ENCODE measurements at places on chromosomes 5 and 9.

- no peak for DNase-seq
Observed at GRCh38 chr9:4689687-4690104, 10.3 kb downstream of the CDC37L1 start.

DNA sequence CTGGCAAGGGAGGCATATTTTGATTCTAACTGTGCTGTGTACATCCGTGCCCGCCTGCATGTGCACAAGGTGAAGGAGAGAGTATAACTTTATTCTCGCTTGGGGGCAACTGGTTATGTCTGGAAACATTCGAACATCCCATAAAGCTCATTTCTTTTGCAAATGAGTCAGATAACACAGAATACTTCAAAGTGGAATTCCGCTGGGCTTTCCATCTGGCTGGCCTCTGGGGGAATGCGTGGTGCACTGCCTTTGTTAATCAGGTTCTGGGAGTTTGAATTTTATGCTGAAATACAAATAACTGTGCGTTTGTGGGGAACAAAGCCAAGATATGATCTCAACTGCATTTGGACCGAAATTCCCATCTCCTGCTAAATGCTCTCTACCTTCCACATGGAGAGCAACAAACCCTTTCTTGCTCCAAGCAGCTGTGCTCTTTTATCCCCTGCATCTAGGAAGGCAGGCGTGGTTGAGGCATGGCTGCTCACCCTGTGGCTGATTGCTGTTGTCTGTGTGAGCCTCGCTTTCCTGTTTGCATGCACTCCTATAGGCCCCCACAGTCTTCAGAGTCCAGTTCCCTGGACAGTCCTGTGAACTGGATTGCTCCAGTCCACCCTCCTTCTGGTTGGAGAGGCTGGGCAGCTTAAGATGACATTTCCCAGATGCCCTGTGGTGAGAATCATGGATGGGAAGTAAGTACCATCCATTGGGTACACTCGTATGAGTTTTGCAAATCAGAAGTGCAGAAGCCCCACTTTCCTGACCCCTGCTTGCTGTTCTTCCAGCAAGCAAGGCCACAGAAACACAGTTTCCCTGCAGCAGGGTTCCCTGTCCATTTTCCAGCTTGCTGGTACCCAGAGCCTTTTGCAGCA is 82.9 kb upstream of the ALDH1B1 start:
- no peak for DNase-seq

GRCh38 chr5:148063861-148064260 is at the start of gene SPINK5:
Gene SPINK5, plus strand, starts transcription at chr5:148063980. Its CDS starts 65 bp downstream, at chr5:148064045.
- no peak for DNase-seq

- no peak for DNase-seq
Observed at GRCh38 chr5:6525910-6526309, 77.3 kb downstream of the UBE2QL1 start.

DNA sequence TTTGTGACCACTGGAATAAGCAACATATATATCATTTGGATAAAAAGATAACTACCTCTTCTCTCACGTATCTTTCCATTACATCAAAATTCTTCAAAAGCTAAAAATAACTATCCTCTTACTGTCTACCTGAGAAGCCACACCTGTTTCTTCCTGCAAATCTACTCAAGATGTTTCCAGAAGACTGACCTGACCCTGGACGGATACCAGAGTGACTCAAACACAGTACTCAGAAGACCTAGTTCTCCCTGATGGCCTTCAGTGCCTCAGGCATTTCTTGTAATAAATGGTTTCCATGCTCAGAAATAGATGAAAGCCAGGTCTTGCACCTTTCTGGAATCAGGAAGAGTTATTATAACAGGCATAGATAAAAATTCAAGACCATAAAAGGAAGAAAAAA is 245.9 kb upstream of the PIK3R1 start:
- DNase-seq, result no peak

GRCh38 chr9:2729721-2730120 is 12.4 kb downstream of the KCNV2 start:
- DNase-seq, result no peak

- DNase-seq, result no peak
Observed at GRCh38 chr5:22918511-22918910, 65.4 kb upstream of the CDH12 start.
